Fibroblast of pulmonary artery (primary cell): ENCODE measurements at places on chromosomes 4 and X.

DNA sequence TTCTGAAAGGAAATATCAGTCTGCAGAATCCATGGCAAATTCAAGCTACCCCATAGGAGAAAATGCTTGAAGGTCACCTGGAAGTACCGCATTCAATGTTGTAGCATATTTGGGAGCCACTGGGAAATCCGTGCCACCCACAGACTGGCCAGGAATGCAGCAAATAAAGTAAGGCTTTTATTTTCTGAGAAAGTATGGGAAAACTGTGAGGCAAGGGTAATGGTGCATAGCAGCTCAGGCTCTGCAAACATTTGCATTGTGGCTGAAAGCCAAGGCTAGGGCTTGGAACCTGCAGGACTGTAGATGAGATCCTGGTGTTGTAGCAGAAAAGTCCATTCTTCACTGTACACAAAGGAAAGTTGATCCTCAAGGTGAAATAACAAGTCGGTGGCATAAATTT lies 450.9 kb upstream of the NR3C2 start:
- no peak for DNase-seq

DNA sequence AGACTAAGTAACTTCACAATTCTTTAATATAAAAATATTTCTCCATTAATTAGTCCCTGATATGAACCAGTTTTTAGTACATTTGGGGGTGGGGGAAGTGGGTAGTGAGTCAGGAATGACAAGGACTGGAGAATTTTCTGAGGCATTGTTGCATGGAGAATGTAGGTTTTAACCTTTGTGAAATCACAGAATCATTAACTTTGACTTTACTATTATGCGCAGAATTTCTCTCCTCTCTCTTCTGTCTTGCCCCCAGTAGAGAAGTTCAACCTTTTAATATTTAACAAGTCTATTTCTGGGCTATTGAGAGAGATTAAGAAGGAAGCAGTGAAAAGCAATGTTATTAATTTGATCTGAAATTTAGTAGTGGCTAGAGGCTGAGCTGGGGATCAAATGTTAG lies 597.0 kb downstream of the PCDH18 start:
- DNase-seq: no peak

DNA sequence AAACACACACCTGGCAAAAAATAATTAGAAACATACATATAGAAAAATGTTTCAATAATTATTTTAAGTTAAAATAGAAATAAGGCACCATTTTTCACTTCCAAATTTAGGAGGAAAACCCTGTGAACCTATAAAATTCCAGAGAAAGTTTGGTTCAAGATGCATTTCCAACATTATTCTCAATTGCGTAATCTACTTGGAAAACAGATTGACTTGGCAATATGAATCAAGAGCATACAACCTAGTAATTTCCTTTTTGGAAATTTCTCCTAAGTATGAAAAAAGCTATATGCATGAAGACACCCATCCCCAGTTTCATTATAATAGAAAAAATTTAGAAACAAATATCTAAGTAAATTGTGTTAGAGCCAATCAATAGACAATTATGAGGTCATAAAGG lies 242.9 kb downstream of the IQCM start:
- no peak for DNase-seq

DNA sequence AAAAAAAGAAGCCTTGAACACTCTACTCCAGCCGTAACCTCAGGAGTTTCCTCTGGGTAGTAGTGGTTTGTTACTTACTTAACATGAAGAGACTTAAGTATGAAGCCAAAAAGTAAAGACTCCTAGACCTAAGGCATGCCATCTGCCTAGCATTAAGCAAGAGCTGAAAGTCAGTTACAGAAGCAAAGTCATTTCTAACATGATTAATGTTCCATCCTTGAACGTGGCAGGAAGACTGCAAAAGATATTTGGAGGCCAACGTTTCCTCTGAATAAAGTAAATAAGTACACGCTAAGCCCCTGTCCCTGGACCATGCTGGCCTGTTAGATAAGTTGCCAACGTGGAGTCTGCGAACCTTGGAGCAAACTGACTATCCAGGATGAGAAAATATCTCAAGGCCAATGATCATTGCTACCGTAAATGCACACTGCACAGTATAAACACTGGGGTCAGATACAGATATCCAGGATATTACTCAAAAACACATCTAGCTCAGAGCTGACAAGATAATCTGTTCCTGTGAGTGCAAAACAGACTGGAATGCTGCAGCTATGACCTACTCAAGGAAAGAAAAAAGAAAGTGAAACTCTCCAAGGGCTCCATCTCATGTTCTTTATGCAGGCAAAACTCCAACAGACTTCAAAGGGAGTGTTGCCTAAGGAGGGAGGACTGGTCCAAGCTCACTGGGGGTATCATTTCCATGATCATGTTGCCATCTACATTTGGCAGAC lies 255.8 kb downstream of the COL25A1 start:
- DNase-seq: peak; percentile 66

- peak; percentile 4 for DNase-seq
These were observed 23.3 kb upstream of the GPR50 start for GRCh38 chrX:151153086-151153485.

DNA sequence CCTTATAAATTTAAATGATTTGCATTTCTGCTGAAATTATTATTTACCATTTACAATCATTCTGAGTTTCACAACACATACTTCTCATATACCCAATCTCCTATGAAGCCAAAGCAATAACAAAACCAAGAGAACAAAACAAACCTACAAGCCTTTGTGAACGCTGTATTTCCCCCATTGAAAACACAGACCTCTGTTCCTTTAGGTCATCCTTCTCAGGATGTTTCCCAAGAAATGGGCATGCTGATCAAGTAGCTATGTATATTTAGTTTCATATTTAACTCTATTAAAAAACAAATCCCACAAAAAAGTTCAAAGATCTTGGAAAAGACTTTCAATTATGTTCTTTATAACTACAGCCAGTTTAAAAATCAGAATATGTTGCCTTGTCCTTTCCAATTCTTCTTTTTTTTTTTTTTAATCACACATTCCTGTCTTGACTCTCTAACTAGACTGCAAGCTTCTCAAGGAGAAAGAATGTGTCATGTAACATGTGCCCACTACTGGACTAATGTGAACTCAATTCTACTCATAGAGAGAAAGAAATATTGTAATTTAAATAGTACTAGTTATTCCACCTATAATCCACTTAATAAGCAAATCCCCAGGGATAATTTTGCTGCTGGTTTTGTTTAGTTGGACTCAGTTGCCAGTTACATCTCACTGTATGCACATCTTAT lies 84.3 kb upstream of the PRSS48 start:
- DNase-seq: peak; percentile 45

- DNase-seq: no peak
These were observed 41.6 kb upstream of the CXorf38 start for GRCh38 chrX:40688929-40689328.

DNA sequence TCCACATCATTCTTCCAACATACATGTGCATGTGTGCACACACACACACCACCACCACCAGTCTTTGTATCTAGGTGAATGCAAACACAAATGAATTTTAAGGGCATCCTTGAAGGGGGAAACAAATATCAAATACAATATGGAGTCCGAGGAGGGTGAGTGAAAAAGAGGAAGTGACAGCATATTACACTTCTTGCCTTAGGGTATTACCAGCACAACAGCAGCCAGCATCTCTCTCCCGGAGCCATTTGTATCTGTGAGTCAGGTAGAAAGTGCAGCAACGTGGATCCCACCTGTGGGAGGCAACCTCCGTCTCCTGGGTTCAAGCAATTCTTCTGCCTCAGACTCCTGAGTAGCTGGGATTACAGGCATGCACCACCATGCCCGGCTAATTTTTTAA lies 483.2 kb downstream of the SMARCA1 start:
- DNase-seq: no peak

DNA sequence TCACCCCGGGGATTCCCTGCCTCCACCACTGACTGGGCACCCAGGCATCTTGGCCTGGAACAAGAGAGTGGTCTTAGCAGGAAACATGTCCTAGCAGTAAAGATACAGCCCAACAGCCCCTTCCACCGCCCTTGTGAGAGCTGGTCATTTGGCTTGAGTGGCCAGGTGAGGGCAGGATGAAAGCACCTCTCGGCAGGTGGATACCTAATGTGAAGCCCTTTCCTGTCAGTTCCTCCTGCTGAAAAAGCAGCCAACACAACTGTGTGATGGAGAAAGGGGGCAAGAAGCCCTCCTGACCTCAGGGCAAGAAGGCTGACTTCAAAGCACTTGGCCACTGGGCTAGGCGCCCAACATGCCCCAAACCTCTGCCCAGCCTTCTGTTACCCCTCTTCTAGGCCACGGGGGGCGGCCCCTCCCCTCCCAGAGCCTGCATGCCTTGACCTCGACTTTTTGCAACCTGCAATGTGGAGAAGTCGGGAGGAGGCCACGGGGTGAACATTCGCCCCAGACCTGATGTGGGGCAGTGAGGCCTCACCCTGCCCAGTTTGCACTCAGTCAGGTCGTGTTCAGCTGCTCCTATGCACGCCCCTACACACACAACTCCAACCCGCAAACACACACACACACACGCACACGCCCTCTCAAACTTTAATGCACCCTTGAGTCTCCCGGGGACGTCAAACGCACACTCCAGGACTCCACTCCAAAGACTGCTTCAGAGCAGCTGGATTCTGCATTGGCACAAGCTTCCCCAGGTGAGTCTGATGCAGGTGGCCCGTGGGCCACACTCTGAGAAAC lies 1.1 kb downstream of the LGI2 start:
- no peak for DNase-seq

GRCh38 chr4:145660064-145660463 lies 19.9 kb upstream of the C4orf51 start:
- DNase-seq: no peak

DNA sequence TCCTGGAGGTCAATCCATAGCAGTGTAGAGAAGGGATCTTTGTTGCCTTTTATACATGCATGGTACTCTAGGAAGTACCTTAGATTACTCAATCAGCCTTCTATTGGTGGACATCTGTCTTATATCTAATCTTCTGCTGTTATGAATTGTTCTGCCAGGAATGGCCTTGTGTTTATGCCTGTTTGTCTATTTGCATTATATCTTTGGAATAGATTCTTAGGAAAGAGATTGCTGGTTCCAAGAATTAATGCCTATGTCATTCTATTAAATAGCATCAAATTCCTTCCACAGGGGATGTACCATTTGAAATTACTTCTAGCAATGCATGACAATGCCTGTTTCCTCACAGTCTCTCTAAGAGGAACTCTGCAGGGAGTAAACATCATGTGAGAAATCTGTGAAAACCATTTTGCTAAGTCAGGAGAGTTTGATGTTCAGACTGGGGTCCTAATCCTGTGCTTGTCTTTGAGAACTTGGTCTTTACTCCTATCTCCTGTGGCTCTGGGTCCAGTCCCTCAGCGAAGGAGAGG lies 42.5 kb downstream of the BEX3 start:
- peak; percentile 75 for DNase-seq

GRCh38 chrX:14344172-14344940 lies 185.0 kb upstream of the GLRA2 start:
- no peak for DNase-seq

- peak; percentile 46 for DNase-seq
These were observed 3.6 kb upstream of the EIF4E start for GRCh38 chr4:98932539-98932938.

DNA sequence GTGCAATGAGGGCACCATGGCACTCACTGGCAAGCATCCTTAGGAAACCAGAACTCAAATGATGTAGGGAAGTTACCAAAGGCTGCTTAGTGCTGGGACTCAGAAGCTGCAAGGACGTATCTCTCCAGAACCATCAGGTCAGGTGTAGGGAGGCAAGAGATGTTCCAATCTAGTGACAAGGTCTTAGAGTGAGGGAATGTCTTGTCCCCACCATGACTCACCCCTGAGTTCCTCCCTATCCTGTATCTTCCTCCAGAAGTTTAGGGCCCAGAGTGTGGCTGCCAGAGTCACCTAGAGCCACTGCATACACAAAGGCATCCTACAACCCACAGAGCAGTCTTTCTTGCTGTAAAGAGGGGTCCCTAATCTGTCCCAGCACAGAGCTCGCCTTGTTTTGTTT lies 14.1 kb upstream of the IRAK1 start:
- DNase-seq: no peak

- peak; percentile 40 for DNase-seq
These were observed 60.2 kb upstream of the VCX3B start for GRCh38 chrX:8404471-8404870.

DNA sequence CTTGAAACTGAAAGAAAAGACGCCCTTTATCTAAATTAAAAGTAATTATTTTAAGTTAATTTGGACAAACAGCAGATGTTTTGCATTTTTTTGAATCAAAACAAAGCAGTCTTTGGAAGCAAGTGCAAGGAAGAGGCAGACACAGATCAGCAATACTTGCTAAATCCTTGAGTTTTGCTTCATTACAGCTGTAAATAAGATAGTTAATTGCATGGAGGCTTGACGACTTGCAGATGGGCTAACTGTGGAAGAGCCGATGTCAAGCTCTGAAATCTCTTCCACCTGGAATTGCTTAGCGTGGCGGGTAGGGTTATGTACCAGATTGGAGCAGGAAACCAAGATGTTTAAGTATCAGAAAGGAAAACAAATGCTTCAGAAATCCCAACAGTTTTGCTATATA lies 148.8 kb downstream of the POLA1 start:
- DNase-seq: no peak

DNA sequence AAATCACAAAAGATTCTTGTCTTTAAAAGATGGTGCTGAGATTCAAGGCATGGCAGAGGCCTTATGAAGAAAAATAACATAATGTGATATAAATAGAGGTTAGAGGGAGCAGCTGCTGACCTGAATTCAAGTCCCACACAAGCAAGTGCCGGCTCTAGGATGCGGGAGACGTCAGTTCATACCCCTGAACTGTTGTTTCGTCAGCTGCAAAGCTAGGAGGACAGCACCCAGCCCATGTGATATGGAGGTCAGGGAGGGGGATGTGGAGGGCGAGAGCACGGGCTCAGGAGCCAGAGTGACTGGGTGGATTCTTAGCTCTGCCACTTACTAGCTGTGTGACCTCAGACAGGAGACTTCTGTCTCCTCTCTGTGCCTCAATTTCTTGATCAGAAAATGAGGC lies 77.9 kb downstream of the JAKMIP1 start:
- DNase-seq: no peak

GRCh38 chrX:10972706-10973105 lies 138.4 kb upstream of the HCCS start:
- peak; percentile 6 for DNase-seq

DNA sequence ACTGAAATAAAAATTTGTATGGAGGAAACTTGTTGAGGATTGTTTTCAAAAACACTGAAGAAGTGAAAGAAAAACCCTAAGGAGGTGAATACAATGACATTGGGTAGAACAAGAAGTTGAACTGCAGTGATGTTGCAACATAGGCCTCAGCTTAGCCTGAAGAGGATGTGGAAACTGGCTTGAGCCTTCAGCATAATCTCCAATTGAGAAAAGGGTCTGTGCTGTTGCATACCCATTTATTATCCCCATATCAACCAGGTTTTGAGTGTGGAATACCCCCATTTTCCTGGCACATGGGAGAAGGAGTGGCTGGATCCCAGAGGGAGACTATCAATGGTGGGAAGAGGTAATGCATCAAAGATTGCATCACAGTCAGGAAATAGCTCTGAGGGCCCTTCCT lies 695.0 kb upstream of the HS3ST1 start:
- DNase-seq: peak; percentile 53

GRCh38 chrX:104254442-104255115 lies at the start of gene ESX1:
Gene ESX1 (minus strand): TSS chrX:104254933. CDS start chrX:104254849, 84 bp downstream.
- DNase-seq: no peak
